ENCODE measurements at places on chromosomes 12 and 14.

DNA sequence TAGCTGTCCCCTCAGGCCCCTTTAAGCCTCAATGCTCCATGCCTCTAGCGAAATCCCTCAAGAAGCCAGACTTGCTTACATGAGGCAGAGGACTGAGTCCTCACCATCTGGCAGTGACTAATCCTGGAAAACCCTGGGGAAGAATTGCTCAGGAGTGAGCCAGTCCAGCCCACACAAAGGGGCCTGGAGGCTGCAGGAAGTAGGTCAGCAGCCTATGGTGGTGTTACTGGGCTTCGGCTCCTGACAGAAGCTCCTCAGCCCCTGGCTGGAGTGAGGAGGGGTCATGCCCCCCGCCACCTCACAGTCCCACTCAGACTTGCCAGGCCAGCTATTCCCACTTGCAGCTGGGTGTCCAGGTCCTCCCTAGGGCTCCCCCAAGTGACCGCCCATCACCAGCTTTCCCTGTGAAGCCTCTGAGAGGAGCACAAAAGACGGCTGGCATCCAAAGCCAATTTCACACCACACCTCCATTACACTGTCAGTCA lies 250.5 kb downstream of the DPF3 start:
- DNase-seq = no peak

GRCh38 chr14:62244221-62244620 lies 482.0 kb downstream of the SNAPC1 start:
- no peak for DNase-seq

DNA sequence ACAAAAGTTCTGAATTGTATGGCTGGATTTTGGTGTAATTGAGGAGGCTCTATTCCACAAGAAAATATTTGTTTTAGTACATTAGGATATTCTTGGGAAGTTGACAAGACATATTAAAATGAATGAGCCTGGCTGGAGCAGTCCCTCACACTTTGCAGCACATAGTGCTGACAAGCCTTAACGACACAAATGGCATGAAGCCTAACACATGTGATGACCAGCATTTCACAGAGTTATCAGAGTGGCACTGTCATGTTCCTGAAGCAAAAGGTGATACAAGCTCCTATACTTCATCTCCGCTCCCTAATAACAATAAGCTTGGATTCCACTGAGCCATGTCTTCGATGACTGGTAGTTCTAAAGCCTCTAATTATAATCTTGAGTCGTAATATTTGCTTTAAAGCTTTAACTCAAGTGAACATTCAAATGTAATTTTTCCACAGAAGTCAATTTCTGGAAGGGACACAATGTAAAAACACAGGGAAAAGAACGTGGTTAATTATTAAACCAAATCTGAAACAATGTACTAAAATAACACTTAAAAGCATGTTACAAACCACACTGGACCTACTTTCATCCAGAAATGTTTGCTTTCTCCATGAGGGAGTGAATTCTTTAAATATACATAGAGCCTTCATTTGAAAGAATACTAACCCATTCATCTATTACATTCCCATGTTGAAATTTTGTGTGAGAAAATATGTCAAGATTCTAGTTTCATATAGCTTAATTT lies 49.6 kb downstream of the GRIP1 start:
- DNase-seq = no peak

DNA sequence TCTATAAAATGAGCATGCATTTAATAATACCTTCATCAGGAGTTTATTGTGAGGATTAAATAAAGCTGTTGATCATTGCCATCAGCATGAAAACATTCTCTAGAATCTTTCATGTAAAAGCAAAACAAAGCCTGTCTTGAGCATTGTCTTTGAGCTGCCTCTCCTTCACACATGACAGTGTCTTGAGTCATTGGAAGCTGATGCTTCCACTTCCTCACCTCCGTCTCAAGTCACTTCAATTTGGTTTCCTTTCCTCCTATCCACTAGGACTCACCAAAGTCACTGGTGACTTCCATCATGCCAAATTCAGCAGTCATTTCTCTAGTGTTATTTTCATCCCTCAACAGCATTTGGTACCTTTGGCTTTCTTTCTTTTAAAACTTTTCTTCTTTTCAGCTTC lies 31.6 kb upstream of the MYBPC1 start:
- DNase-seq = no peak

GRCh38 chr14:24674204-24674970 lies 40.4 kb upstream of the GZMB start:
- no peak for DNase-seq

GRCh38 chr12:129002427-129002826 lies 149.1 kb downstream of the GLT1D1 start:
- no peak for DNase-seq

DNA sequence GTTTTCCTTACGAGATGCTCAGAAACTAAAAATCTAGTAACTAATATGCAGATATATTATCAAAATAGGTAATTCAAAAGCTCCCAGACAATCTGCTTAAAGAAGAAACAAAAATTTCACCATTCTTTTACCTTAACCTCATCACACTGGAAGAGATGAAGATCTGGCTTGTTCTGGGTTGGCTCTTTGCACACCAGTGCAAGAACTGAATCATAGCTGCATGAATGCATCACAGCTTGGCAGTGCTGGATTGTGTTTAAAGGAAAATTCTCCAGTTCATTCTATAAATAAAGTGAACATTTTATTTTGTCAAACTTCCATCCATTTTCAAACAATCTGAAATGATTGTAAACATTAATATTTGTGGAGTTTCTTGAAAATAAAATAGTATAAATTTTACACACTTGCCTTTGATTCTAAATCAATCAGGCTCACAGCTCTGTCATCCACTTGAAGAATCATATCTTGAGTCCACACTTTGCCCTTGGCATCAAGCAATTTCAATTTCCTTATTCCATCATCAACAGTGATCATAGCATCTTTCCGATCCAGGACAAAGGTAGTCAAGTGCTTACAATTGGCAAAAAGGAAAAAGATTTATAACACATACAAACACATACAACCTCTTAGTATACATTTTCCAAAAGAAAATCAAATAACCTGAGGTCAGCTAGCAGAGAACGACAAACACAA lies 119.8 kb downstream of the EPS8 start:
- DNase-seq = no peak

DNA sequence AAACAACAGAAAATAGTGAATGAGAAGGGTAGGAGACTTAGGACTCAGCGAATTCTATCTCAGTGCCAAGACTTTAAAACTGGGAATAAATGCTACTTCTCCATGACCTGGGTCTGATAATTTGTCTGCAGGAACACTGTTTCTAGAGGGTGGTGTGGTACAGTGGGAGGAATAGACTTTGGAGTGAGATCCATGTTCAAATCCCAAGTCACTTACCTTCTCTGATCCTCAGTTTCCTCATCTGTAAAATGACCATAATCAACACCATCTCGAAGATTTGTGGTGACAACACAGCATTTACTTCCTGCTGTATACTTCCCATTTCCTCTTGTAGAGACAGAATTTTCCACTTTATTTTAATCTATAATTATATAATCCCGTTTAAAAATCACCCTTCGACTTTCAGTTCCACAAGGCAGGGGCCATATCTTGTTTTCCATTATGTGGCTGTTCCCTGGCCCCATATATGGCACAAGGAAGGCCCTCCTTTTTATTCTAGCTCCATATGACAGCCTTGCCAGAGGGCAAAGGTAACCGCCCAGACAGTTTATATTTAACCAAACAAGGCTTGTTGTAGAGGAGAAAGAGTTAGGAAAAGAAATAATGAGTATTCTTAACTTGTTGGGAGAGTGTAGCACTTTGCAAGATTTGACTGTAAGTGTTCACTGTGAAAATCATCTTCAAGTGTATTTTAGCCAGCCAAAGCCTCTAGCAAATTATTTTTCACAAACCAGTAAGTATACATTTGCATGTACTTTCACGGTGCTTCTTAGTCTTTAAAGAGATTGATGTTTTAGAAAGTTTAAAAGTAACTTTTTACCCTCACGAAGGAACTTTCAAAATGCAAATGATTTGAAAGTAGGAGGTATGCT lies 243.1 kb downstream of the AKAP6 start:
- no peak for DNase-seq

DNA sequence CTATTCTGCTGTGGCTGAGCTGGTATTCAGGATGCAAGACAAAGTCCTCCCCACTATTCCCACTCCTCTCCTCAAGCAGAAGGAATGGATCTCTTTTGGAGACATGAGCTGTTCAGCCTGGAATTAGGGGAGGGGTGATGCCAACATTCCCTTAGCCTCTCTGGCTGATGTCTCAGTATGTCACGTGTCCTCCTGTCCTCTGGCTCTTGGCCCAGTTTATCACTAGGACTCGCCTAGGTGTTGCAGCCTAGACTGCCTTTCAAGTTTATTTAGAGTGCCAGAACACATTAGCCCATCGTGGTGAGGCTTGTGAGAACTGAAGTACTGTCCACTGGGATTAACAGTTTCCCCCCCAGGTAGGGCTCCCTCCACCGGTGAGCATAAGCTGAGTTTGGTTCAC lies 239.9 kb upstream of the MIS18BP1 start:
- no peak for DNase-seq

DNA sequence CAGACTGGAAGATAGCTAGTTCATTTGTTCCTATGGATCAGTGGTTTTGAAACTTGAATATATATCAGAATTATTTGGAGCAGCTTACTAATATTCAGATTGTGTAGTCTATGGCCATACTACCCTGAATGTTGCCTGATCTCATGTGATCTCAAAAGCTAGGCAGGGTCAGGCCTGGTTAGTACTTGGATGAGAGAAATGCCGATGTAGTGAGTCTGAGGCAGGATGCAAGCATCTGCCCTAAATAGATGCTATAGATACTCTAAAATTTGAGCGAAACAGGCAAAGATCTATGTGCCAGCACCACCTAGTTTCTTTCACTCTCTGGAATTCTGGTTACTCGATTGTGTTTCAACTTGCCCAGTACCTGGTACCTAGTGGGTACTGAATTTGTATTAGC lies 40.9 kb downstream of the FRMD6 start:
- DNase-seq = no peak

GRCh38 chr12:43807386-43807785 lies 1.3 kb upstream of the TWF1 start:
- DNase-seq = no peak

GRCh38 chr12:4242595-4242994 lies 31.0 kb upstream of the CCND2 start:
- DNase-seq = no peak

- DNase-seq = no peak
These were observed 105.1 kb downstream of the ZFP36L1 start for GRCh38 chr14:68687746-68688145.

DNA sequence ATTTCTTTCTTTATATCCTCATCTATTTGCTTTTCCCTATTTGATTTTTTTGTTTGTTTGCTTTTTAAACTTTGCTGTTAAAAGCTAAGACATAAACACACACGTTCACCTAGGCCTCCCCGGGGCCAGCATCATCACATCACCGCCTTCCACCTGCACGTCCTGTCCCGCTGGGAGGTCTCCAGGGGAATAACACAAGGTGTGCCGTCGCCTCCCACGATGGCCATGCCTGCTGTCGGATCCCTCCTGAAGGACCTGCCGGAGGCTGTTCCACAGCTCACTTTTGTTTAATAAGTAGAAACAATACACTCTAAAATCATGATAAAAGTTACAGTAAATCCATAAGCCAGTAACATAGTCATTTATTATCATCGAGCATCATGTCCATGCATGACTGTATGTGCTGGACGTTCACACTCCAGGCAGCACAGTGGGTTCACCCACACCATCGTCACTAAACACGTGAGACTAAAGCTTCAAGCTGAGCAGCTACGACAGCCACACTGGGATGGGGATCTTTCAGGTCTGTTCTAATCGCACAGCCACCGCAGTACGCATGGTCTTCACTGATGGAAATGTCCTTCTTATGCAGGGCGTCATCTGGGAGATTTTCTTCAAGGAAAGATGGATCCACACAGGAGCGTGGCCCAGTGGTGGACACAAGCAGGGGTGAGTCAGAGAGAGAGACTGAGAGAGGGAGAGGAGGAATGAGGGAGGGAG lies 3.6 kb downstream of the RIMBP2 start:
- no peak for DNase-seq

GRCh38 chr12:124543052-124543589 lies 24.3 kb downstream of the NCOR2 start:
- no peak for DNase-seq

DNA sequence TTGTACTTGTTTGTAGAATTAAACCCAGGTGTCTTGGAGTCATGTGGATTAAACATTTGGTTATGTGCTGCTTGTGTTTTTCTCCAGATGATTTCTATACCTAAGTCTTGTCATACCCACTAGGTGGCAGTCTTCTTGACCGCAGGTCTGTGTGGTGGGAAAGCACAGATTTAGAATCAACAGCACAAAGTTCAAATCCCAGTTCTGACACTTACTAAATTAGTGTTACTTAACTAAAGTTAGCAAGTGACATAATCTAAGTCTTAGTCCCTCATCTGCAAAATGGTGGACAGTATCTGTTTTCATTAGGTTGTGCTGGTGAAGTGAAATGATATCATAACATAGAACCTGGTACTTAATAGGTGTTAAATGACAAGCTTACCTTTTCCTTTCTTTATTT lies 151.0 kb upstream of the ARHGAP5 start:
- DNase-seq = peak; percentile 16

DNA sequence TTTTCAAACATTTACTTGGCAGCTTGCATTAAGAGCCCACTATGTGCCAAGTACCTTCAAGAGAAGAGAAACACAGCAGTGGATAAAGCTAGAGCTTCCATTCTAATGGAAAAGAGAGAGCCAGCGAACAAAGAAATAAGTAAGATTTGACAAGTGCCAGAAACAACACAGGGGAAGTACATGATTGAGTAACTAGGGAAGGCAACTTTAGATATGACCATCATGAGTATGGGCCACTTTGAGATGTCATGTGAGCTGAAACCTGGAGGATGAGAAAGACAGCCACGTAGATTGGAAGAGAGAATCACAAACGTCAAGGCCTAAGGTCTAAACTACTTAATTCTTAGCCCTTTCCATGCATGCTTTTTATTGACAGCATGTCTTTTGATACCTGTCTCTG lies 121.4 kb downstream of the ITPR2 start:
- DNase-seq = no peak

DNA sequence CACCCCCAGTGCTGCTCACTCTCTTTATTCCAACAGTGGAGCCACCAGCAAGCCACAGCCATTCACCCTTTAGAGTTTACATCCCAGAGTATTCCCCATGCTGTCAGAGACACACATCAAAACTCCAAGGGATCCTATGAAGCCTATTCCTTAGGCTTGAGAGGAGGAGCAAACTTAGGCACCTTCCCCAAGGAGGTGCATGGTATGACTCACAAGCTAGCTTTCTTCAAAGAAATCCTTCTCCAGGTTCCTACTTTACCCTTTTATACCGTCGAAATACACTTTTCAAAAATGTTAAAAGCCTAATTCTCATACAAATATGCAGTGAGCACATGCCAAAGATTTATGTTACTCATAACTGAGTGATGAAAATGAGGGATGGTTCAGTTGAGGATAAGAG lies 175.4 kb downstream of the ETNK1 start:
- no peak for DNase-seq

All from hematopoietic multipotent progenitor cell treated with erythropoietin and hydrocortisone succinate and interleukin-3 and kit ligand, for 17 days (in vitro differentiated cells).